ENCODE measurements at places on chromosomes 2 and 18. TPM values are rescaled to one million over a fixed set of nuclear protein-coding genes. Genes with fewer than 3 reads are reported as not detected.

- H3K4me1 ChIP-seq, result peaks cover 27% of the 10 kb centered on the region
- H3K4me3 ChIP-seq, result no peak overlapping the region
- no peak overlapping the region for H3K27ac ChIP-seq
- peaks cover 43% of the 10 kb centered on the region for H3K27me3 ChIP-seq
- peak; percentile 94 for DNase-seq
Measured at GRCh38 chr2:98348066-98348561, 1.9 kb downstream of the CNGA3 start.

GRCh38 chr18:80181642-80182461, 65.5 kb downstream of the PARD6G start:
- H3K27me3 ChIP-seq, result no peaks in the 10 kb centered on the region
- peaks cover 12% of the 10 kb centered on the region for H3K4me1 ChIP-seq
- no peak for DNase-seq
- peaks cover 31% of the 10 kb centered on the region for H3K36me3 ChIP-seq

SLC4A3 gene
- 61.3 TPM for polyA plus RNA-seq

DNA sequence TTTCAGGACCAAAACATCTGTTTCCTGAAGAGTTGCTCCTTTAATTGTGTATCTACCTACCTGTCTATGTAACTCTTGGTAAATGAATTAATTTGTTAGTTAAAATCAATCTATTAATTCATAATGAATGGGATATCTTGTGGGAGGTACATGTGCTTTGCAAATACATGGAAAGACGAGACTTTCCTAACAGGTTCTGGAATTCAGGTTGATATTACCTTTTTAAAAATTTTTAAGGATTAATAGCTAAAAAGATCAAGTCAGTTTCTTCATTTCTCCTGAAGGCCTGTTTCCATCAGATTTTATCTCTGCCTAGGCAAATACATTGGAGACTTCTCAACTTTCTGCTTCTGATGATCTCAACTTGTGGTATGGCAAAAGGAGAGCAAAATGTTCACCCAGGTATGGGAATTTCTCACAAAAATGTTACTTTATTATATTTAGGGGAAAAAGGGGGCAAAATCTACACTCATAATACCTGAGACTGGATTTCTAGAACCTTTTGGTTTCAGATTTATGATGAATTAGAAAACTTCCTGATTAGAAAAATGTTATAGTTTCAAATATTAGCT, 7.4 kb downstream of the TFPI start:
- no peak overlapping the region for H3K27ac ChIP-seq
- no peaks in the 10 kb centered on the region for H3K36me3 ChIP-seq
- no peak for DNase-seq

HOXD9 gene
- 3.0 TPM for polyA plus RNA-seq

GRCh38 chr2:105324732-105325131, 4.8 kb downstream of the TGFBRAP1 start:
- no peak for DNase-seq
- H3K27me3 ChIP-seq, result no peaks in the 10 kb centered on the region
- H3K27ac ChIP-seq, result no peak overlapping the region
- H3K36me3 ChIP-seq, result peaks cover 5% of the 10 kb centered on the region

DNA sequence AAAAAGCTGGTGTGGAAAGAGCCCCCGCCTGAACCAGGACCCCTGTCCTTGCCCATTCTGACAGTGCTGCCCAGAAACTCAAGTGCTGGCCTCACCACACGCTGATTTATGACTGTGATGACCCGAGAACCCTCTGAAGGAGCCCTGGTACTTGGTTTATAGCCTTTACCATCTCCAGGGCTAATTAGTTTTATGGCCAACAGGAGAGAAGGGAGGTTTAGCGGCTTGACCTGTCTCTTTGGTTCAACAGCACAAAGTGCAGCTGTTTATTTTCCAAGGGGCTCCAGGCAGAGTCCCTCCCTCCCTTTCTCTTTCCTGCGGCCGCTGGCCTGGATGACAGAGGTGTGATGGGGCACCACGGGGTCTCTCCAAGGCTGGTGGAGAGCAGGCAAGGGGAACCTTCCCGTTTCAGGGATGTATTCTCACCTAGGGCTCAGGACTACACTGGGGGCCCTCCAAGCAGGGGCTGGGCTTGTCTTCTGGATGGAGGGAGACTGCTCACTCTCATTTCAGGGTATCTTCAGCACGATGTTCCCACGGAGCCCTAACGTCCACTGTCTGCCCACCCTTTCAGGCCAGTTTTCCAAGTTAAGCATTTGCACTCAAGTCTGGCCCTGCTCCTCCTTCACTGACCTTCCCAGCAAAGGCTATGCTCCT, 174.2 kb upstream of the GLI2 start:
- H3K27ac ChIP-seq, result no peak overlapping the region
- no peaks in the 10 kb centered on the region for H3K36me3 ChIP-seq
- H3K4me1 ChIP-seq, result peaks cover 7% of the 10 kb centered on the region
- peaks cover 2% of the 10 kb centered on the region for H3K27me3 ChIP-seq
- H3K4me3 ChIP-seq, result no peak overlapping the region
- DNase-seq, result no peak

CHST9 gene
- 5.4 TPM for polyA plus RNA-seq

GRCh38 chr2:4909346-4910009, 782.7 kb upstream of the SOX11 start:
- no peak for DNase-seq
- no peaks in the 10 kb centered on the region for H3K36me3 ChIP-seq
- H3K4me1 ChIP-seq, result no peaks in the 10 kb centered on the region
- H3K27ac ChIP-seq, result no peak overlapping the region

DNA sequence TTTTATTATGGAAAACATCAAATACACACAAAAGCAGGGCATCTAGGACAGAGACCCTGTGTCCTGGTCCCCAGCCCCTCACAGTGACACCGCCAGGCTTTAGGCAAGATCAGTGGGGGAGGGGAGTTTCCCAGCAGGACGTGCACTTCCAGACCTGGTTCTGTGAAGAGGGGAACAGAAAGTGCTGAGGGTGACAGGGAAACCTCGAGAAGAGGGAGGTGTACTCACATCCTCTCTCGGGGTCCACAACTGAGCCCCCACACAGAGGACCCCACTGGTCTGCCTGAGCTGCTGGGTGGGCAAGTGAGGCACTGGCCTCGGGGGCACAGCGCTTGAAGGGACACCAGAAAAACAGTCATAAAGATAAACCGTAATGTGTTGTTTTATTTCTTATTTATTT, 4.4 kb upstream of the GPR35 start:
- H3K4me3 ChIP-seq, result no peak overlapping the region
- no peaks in the 10 kb centered on the region for H3K27me3 ChIP-seq
- peaks cover 20% of the 10 kb centered on the region for H3K36me3 ChIP-seq

GRCh38 chr2:156457523-156458517, 21.6 kb downstream of the GPD2 start:
- H3K27me3 ChIP-seq, result no peaks in the 10 kb centered on the region
- no peaks in the 10 kb centered on the region for H3K4me1 ChIP-seq
- H3K4me3 ChIP-seq, result no peak overlapping the region
- H3K36me3 ChIP-seq, result no peaks in the 10 kb centered on the region
- H3K27ac ChIP-seq, result no peak overlapping the region

GRCh38 chr2:164933671-164934189, 21.6 kb downstream of the SLC38A11 start:
- no peak overlapping the region for H3K27ac ChIP-seq
- peak; percentile 54 for DNase-seq
- H3K4me3 ChIP-seq, result no peak overlapping the region
- no peaks in the 10 kb centered on the region for H3K27me3 ChIP-seq

GRCh38 chr2:9099341-9099751, 95.9 kb upstream of the MBOAT2 start:
- peaks cover 4% of the 10 kb centered on the region for H3K27me3 ChIP-seq
- H3K4me1 ChIP-seq, result peaks cover 54% of the 10 kb centered on the region
- no peaks in the 10 kb centered on the region for H3K36me3 ChIP-seq
- H3K4me3 ChIP-seq, result no peak overlapping the region
- H3K27ac ChIP-seq, result no peak overlapping the region
- no peak for DNase-seq

DNA sequence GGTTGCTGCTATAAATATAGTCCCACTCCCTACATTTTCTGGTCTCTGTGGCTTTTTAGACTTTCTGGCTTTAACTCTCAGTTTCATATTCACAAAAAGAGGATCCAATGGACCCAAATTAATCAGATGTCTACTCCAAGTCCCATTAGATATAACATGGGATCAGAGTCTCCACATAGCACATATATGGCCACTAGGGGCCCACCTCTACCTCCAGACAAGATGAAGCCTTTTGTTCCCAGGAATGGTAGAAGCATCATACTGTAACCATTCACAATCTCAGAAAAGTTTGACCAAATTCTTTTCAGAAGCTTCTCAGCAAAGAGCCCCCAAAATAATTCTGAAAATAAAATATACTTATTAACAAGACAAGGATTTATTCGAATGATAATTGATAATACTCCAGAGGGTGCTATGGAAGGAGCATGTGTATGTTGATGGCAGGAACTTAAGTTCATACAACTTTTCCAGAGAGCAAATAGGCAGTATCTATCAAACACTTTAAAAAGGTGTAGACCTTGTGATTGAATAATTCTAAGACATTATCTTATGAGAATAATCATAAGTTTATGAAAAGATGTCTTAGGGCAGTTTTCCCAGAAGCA, 382.3 kb upstream of the CRIM1 start:
- no peaks in the 10 kb centered on the region for H3K4me1 ChIP-seq
- H3K27ac ChIP-seq, result no peak overlapping the region
- H3K27me3 ChIP-seq, result no peaks in the 10 kb centered on the region
- H3K4me3 ChIP-seq, result no peak overlapping the region

ALPI gene
- not detected for polyA plus RNA-seq

DNA sequence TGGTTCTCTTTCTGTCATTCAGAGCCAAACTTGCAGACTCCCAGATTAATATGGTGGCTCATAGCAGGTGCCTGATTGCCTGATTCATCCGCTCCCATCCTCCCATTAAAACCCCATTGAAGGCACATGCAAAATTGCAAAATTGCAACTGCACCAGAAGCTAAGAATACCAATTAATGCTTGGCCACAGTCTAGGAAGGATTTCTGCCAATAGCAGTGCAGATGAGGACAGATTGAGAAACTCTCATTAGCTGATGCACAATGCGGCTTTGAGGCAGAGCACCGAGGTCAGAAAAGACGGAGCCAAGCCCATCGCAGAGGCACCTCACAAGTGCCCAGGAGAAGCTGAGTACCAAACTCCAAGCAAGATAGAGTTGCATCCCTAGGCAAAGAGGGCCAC, 172.8 kb downstream of the ARL4C start:
- peaks cover 2% of the 10 kb centered on the region for H3K4me1 ChIP-seq
- no peaks in the 10 kb centered on the region for H3K27me3 ChIP-seq
- H3K4me3 ChIP-seq, result no peak overlapping the region
- no peak for DNase-seq
- no peaks in the 10 kb centered on the region for H3K36me3 ChIP-seq

DNA sequence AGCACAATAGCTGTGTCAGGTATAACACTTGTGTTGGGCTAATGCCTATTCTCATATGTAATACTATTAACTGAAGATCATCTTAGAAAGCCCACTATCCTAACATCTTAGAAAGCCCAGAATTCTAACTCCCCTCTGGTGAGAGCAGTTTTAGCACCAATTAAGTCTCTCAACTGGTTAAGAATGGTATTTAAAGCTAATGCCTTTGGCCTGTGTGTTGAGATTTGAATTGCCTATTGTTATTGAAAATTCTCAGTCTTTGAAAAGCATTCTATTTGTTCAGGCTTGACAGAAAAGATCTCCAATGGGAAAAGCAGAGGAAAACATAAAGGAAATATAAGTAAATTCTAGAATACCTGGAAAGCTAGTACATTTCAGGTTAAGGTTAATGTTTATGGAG, 352.5 kb downstream of the ARHGAP15 start:
- H3K36me3 ChIP-seq, result no peaks in the 10 kb centered on the region
- no peak overlapping the region for H3K4me3 ChIP-seq
- H3K27me3 ChIP-seq, result no peaks in the 10 kb centered on the region
- H3K4me1 ChIP-seq, result no peaks in the 10 kb centered on the region
- H3K27ac ChIP-seq, result peak overlapping the region; percentile 50
- DNase-seq, result no peak

DNA sequence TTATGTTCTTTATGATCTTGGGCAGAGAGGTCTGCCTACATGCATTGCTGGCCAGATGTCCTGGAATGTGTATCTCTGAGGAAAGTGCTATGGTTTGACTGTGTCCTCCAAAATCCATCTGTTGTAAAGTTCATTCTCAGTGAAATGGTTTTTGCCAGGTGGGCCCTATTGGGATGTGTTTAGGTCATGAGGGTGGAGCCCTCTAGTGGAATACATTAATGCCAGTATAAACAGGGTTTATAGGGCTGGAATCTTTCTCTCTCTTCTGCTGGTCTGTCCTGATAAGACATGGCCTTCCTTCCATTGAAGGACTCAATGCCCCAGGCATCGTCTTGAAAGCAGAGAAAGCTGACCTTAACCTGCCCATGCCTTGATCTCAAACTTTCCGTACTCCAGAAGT, 258.5 kb downstream of the RPIA start:
- no peak overlapping the region for H3K4me3 ChIP-seq
- H3K27ac ChIP-seq, result no peak overlapping the region
- no peak for DNase-seq
- no peaks in the 10 kb centered on the region for H3K27me3 ChIP-seq

GRCh38 chr2:45736757-45737704, 85.6 kb downstream of the PRKCE start:
- peaks cover 7% of the 10 kb centered on the region for H3K36me3 ChIP-seq
- H3K4me3 ChIP-seq, result no peak overlapping the region
- DNase-seq, result no peak
- no peaks in the 10 kb centered on the region for H3K27me3 ChIP-seq

MAL gene
- polyA plus RNA-seq, result 8.2 TPM

DNA sequence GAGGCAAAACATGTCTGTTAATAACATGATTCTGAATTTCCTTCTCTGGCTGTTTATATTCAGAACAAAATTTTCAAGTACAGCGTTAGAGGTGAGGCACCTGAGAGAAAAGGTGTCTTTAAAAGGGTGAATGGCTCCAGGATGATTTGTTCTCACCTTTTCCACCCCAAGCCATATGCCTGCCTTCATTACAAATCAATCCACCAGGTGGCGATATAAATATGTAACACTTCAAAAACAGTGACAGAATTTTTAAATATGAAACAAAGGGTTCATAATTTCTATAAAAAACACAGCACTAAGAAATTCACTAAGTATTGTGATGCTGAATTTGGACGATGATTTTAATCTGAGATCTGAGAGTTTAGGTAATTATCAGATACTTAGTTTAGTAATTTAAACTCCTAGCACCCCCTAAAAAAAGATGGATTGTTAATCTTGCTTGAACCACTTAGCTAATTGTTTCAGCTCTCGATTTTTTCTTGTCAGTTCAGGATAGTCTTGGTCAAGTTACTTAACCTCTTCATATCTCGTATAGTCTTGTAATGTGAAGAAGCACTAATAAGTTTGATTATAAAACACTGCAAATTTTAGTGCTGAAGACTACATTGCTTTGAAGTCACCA, 528.8 kb downstream of the CPS1 start:
- DNase-seq, result peak; percentile 19
- no peaks in the 10 kb centered on the region for H3K27me3 ChIP-seq
- no peak overlapping the region for H3K4me3 ChIP-seq
- no peaks in the 10 kb centered on the region for H3K4me1 ChIP-seq
- H3K27ac ChIP-seq, result no peak overlapping the region

REG1B gene
- polyA plus RNA-seq, result not detected

EVA1A gene
- 1.1 TPM for polyA plus RNA-seq

Data from spinal cord (tissue), 10 donors.